ENCODE measurements at places on chromosomes 5 and 9.

- DNase-seq, result no peak
Measured at GRCh38 chr5:149422366-149423048, 43.4 kb upstream of the IL17B start.

DNA sequence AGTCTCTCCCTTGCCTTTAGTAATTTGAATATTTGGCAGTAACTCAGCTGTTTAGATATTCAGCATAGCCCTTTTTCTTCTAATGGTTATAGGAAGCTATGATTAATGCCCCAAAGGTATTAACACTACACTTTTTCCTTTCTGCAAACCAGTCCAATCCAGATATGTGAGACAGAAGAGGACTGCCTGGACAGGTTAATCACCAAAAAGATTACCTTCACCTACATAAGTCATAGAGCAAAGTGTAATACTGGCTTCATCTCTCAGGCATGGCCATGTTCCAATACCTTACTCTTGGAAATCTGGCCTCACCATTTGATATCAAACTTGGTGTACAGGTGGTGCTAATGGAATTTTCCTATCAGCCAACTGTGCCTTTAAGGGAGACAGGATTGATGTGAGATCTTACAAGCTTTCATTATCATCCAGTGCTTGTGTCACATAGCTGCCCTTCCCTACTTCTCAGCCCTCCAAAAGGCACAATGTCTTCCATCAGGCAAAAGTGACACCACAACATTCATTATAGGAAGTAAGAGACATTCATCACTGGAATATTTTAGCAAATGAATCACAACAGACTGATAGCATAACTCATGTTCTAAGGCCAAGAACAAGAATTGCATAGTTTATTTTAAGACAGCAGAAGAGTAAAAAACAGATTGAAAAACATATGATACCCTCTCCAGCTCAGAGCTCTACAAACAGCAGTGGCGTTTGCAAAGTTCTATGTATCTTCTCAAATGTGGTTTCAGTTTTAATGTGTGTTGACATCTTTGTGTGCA lies 91.2 kb upstream of the PAM start:
- no peak for DNase-seq

DNA sequence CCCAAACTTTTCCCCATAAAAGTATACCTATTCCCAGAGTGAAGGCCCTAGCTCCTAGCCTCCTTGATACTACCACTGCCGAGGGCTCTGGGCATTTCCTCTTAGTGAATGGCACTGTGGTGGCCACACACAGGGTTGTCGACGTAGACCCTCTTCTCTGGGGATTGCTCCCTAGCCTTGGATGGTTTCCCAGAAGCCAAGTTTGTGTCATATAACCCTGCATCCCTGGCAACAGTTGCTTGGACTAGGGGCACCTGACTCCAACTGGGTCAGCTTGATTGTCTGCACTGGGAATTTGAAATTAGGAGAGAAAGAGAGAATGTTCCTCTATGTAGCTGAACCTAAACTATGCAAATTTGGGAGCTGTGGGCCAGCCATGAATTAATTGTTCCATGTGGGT lies 32.3 kb upstream of the KIF2A start:
- no peak for DNase-seq

DNA sequence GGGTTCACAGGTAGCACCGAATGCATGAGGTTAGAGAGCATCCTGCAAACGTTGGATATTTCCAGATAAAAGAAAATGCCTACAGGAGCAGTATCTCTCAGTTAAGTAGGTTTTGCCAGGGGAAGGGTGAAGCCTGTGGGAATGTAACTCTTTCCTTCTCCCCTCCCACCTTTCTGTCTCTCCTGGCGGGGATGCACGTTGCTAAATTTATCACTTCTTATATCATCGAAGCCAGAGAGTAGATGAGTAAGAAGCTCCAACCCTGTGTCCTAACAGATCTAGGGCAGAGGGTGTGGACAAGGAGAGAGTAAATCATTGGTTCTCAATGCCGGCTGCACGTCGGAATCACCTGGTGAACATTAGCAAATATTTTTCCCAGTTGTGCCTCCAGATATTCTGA lies 457.5 kb downstream of the ENC1 start:
- no peak for DNase-seq

- DNase-seq, result no peak
Measured at GRCh38 chr9:36935768-36936497, 98.1 kb downstream of the PAX5 start.

GRCh38 chr5:61919920-61920319 lies 386.1 kb upstream of the KIF2A start:
- DNase-seq, result no peak

DNA sequence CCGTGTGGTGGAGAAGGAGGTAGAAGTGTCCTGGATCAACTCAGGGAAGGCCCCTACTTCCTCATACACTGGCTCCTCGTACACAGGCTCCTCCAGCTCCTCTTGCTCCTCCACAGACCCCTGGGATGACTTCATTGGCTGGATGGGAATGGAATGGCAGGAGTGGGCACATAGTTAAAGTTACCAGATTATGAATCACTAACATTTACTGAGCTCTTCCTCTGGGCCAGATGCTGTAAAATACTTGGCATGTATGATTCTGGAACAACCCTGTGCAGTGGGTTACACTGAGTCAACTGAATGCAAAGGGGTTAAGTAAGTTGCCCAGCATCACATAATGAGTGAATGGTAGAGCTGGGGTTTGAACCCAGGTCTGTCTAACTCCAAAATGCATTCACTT lies 3.1 kb upstream of the FCHSD1 start:
- DNase-seq, result no peak

GRCh38 chr5:68396722-68397121 lies 181.2 kb downstream of the PIK3R1 start:
- no peak for DNase-seq

GRCh38 chr5:72369301-72369700 lies 49.1 kb downstream of the PTCD2 start:
- DNase-seq, result no peak

GRCh38 chr5:19406576-19407365 lies 581.2 kb downstream of the CDH18 start:
- no peak for DNase-seq

- DNase-seq, result no peak
Measured at GRCh38 chr9:85617141-85617670, 124.5 kb downstream of the AGTPBP1 start.

- no peak for DNase-seq
Measured at GRCh38 chr9:75803130-75803529, 87.3 kb upstream of the PCSK5 start.

GRCh38 chr5:156119692-156120091 lies 207.3 kb upstream of the SGCD start:
- DNase-seq, result no peak

DNA sequence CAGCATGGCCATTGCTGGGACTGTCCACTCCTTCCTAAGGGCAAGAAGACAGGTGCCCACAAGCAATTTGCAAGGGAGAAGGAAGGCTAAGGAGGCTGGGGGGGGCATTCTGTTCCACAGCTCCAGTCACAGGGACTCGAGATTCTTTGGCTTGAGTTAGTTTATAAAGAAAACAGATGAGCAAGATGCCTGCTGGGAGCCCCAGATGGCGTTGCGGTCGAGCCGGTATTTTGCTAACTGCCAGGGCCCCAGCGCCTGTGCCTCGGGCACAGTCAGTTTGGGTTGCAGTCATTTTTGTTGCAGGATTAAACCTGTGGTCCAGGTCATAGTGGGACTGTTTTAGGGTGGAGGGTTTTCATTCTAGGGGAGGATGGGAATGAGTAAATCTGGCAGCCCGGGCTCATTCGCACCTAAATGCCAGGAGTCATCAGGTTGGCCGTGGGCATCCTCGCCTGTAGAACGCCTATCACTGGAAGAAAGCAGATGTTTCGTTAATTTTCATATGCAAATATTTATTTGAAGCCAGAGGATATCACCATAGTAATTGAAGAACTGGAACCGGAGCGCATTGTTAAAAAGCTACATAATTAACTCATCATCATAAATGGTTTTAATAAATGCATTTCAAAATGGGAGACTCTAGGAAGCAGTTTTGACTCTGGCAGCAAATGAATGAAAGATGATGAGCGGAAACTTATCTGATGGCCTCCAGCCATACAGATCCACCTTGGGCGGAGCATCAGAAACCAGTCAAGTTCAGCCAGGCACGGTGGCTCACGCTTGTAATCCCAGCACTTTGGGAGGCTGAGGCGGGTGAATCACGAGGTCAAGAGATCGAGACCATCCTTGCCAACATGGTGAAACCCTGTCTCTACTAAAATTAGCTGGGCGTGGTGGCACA lies 87.1 kb upstream of the FCN2 start:
- no peak for DNase-seq

- DNase-seq, result peak; percentile 82
Measured at GRCh38 chr9:127869310-127870152, 7.9 kb downstream of the AK1 start.

GRCh38 chr9:98231770-98232478 lies 23.5 kb downstream of the TBC1D2 start:
- no peak for DNase-seq

DNA sequence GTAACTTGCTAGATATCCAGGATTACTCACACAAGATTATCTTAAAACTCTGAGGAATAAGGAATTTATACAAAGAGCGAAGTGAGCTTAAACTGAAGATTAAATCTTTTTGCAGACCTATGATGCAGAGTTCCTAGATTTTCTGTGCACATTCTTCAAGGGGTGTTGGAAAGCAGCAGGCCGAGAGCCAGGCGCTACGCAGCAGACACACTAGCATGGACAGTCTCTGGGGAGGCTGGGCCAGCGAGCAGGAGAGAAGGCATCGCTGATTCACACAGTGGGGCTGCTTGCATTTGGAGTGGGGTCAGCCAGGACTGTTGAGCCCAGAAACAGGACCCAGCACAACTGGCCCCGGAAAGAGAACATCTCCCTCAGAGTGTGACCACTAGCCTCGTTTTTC lies 136.3 kb downstream of the ADAMTS16 start:
- DNase-seq, result no peak

DNA sequence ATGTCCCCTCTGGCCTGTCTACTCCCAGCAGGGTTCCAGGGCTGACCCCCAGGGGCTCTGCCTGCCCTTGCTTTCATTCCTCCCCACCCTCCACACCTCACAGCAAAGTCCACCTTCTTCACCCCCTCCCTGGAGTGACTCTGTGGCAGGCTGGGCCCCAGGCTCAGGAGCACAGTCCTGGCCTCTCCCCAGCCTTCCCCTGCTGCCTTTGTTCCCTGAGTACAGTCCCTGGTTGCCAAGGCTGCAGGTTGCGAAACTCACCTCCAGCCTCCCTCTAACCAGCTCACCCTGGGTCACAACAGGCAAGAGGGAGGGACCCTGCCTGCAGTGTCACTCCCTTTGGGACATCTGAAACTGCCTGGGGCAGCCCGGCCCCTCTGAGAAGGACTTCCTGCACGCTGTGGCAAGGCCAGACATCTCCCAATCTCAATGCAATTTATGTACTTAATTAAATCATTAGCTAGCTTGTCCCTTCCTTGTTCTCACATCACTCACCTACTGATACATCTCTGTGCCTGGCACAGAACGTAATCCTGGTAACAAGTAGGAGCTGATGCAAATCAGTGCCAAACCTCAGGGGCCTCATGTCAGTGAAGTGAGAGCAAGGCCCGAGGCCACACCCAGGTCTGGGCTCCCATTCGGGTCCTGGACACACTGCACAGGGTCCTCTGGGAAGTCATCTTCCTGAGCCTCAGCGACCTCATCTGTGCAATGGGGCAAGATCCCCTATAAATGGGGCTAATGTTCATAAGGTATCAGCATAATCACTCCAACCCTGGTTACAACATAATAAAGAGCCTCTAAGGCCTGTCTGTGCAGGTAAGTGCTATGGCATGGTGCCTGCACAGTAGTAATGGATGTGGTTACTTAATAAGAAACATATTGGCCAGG lies 27.3 kb upstream of the TRIM14 start:
- DNase-seq, result no peak

DNA sequence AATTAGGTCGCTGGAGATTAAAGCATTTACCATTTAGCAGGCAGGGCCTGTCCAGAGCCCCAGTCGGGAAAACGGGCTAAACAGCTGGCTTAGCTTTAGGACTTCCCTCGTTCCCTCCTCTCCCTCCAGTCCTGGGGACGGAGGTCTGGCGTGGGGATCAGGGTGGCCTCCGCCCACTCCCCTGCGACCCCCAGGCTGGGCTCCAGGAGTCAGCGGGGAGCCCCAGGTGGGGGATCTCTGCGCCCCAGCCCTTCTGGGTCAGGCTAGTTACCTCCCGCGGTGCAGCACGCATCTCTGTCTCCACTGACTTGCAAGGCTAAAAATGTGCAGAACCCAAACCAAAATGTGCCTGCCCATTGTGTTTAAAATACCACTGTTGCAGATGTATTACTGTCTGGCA lies 16.2 kb upstream of the CAMSAP1 start:
- DNase-seq, result no peak

DNA sequence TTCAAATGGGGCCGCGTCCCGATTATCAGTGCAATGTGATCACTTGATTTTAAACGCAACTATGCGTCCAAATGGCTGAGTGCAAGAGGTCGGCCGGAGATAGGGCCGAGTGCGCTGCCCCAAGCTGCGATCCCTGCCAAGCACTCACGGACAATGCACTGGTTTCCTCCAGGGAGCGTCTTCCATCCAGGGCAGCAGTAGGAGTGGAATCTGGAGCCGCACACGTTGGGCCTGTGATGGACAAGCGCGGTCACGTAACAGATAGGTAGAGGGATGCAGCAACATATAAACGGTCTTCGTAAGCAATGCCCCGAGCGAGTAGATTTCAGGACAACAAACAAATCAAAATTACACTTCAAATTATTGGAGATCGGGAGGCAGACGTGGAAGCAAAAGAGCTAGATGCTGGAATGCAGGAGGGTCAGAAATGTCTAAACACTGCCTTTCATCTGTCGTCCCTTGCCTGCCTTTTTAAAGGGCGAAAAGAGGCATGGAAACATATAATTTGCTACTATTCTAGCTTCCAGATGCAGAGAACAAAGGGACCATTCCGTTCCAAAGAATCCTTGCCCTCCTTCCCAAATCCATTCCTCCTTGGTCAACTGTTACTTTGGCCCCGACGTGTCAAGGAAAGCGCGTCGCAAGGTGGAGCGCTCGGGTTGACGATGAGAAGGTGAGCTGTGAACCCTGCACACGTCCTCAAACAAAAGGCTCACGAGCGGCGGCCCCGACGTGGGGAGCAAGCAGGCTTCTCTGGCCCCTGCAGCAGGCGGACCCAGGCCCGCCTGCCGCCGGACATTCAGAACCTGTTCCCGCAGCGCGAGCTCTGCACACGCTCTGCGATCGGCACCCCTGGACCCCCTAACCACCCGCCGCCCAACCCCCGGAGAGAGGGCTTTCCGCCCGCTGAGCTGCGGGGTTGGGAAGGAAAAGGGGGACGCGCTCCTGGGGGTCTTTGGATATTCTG lies 1.5 kb downstream of the FBN2 start:
- DNase-seq, result no peak
